ENCODE measurements at places on chromosomes 2 and 18.

DNA sequence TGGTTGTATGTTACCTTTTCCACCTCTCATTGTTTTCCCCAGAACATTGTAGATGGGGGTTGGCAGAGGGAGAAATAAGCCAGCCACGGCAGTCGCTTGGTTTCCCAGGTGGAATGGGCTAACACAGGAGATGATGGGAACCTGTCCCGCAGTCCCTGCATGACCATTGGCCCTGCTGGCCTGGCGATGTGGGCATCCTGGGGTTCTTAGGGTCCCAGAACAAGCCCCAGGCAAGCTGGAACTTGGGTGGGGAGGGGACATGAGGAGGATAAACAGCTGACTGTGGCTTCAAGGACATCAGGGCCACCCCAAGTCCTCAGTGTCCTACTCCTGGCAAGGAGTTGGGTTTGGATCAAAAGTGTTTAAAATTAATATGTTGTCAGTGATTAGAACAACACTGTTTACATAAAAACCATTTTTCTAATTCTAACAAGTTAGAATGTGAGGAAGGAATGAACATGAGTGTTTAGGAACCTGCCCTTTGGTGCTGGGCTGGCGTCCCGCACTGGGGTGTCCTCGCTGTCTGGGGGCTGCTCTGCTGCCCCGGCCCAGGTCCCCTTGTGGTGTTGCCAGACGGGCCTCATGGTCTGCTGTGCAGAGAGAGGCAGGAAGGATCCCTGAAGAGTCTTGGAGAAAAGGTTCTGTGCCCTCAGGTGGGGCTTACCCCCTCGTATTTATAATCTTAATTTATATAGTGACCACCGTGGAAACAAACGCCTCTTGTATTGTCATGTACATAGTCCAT lies 95.1 kb downstream of the USP40 start:
- no peak for DNase-seq

DNA sequence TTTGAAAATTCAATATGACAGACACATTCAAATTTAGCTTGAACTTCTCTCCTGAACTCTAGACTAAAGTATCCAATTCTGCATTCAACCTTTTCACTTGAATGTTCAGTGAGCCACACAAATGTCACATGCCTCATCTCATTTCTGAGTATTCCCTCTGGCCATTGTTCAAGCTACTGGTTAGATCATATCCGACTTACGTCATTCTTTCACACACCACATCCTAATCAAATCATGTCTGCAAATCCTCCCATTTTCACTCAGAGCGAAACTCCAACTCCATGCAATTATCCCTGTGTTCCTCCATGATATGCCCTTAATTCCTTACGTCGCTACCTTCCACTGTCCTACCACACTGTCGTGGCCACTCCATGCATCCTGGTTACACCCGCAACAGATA lies 425.1 kb downstream of the CBLN2 start:
- DNase-seq, result no peak

DNA sequence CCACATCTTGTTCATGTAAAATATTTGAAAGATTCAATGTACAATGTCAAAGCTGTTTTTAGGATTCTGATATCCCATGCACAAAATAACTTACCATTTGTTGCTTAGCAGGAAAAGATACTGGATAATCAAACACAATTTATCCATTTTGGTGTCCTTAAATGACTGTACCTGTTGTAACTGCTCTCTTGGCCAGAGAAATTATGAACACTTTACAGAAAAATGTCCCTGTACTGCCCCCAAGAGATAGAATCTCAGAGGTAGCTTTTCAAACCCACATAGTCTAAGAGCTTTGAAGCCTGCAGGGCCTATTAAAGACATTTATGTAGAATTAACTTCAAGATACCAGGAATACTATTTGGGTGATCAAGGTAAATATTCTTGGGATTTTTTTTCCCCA lies 12.2 kb upstream of the ME2 start:
- DNase-seq, result no peak

- no peak for DNase-seq
Observed at GRCh38 chr2:96146881-96147592, 1.8 kb upstream of the DUSP2 start.

GRCh38 chr18:2325933-2326332 lies 245.4 kb downstream of the METTL4 start:
- DNase-seq, result no peak

- DNase-seq, result no peak
Observed at GRCh38 chr18:69981948-69982347, 34.3 kb upstream of the CD226 start.

- DNase-seq, result no peak
Observed at GRCh38 chr2:37829616-37830395, 95.3 kb upstream of the RMDN2 start.

DNA sequence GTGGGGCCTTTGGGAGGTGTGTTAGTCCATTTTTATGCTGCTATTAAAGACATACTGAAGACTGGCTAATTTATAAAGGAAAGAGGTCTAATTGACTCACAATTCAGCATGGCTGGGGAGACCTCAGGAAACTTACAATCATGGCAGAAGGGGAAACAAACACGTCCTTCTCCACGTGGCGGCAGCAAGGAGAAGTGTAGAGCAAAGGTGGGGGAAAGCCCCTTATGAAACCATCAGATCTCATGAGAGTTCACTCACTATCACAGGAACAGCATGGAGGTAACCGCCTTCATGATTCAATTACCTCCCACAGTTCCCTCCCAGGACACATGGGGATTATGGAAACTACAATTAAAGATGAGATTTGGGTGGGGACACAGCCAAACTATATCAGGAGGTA lies 187.1 kb upstream of the OSR1 start:
- no peak for DNase-seq

DNA sequence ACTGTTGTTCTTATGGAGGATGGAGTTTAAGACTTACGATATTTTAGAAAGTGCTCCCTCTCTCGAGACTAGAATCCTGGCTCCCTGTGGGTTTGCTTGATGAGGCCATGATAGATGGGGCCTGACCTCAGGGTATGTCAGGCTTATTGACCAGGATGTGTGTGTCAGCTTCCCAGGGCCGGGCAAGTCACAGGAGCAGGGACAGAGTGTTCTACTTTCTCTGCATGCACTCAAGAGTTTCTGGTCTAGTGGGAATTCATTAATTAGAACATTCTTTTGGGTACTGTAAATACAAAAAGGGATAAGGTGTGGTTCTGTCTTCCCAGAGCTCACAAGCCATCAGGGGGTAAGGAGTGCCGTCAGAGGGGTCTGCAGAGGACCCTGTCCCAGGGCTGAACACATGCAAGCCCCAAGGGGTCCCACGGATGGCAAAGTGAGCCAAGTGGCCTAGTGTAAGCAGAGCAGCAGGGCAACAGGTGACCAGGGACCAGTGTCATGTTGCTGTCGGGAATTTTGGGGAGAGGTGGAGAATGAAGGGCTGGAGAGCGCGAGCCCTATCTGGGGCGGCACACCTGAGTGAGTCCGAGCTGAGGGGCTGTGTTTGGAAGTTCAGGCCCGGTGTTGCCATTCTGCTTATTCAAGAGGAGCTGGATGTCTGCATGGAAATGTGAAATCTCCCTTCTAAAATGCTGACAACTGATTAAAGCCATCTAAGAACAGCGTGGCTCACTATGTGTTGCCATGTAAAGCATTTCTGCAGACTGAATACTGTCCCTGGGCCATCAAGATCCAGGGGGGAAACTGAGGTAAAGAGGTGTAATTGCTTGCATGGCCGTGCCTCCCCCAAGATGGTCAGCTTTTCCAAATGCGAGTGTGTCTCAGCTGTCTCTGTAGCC lies 91.4 kb downstream of the TGFA start:
- no peak for DNase-seq

DNA sequence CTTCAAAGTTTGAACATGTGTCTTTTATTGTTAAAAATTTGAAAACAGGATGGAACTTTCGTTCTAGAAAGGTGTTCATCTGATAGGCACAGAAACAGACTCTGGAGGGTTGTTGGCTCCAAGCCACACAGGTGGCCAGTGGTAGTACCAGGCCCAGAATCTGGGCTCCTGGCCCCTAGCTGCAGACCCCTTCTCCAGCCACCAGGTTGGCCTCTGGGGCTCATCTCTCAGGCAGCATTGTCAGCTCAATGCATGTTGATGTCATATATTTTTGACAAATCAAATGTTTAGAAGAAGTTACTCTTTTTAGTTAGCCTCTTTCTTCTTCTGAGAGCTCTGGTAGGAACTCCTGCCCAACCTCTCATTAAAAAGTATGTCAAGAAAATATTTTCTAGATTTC lies 34.5 kb upstream of the CHRNA1 start:
- DNase-seq, result no peak

- no peak for DNase-seq
Observed at GRCh38 chr2:95165030-95165370, 609 bp upstream of the ZNF2 start.

- no peak for DNase-seq
Observed at GRCh38 chr18:64253873-64254272, 105.0 kb upstream of the LINC00305 start.

DNA sequence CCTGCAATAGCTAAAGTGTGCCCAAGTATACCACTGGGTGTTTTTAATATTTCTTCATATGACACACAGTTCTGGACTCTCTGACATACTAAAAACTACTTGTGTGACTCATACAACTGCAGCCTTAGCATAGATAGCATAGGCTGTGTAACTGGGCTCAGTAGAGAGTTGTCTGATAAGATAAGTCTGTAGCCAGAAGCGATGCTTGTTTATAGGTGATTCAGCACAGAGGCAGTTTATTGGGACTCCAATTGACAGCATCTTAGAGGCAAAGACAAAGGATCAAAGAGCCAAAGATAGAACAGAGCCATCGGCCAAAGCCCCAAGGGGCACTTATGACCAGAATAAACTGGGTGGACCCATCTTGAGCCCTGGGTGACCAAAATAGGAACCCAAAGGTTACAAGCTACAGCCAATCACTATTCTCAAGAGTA lies 42.3 kb downstream of the AAK1 start:
- no peak for DNase-seq

- DNase-seq, result no peak
Observed at GRCh38 chr2:8600456-8600855, 81.4 kb upstream of the ID2 start.

DNA sequence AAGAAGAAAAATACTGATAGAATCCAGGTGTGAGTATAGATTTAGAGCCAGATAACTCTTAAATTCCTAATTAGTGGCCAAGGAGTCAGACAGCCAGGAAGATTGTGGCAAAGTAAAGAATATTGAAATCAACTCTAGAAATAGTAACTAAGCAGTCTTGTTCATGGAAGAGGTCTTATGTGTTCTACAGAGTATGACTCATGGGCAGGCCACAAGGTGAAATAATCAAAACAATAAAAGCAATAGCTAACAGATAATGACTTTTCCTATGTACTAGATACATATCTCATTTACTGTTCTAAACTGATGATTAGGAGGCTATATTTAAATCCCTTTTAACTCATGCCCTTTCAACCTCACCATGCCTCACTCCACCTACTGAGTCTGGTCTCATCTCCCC lies 227.4 kb upstream of the COL3A1 start:
- no peak for DNase-seq

DNA sequence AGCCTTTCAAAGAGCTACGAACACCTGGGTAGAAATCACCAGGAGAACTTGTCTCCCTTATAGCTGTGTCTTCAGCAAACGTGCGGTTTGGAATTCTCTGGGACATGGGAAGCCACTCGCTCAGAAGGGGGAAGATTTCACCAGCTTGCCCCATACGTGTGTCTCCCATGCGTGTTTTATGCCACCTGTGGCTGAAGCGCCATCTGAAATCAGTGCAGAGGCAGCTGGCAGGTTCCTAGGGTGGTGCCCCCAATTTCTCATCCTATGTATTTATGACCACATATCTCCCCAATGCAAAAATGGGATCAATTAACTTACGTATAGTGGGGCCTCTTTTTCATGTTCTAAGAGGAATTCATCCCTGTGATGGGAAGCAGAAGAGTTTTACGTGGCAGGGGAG lies 81.6 kb downstream of the TPO start:
- DNase-seq, result no peak

DNA sequence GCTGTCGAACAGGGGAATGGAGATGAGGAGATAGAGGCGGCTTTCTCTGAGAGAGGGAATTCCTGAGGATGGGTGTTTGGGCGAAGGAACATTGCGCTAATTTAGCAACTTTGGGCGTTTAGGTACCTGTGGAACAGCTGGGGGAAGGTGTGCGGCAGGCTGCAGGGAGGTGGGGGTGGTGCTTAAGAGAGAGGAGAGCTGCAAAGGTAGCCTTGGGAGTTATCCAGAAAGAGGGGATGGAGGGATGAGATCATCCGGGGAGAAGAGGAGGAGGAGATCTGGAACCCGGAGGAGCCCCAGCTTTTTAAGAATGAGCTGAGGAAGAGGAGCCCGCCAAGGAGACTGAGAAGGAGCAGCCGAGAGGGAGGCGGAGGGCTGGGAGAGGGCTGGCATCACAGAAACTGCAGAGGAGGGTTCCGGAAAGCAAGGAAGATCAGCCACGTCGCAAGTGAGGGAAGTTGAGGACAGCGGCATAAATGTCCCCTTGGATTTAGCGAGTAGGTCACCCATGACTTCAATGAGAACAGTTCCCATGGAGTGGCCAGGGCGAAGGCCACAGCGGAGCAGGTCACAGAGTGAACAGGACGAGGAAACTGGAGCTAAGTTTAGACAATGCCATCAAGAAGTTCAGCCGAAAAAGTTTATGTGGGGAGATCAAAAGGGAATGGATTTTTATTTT lies 174.7 kb downstream of the KLHL29 start:
- no peak for DNase-seq

GRCh38 chr18:63199743-63200241 lies 119.8 kb downstream of the BCL2 start:
- DNase-seq, result no peak

- no peak for DNase-seq
Observed at GRCh38 chr2:217741381-217741955, 261.3 kb downstream of the TNS1 start.

GRCh38 chr18:52152036-52152435 lies 188.0 kb upstream of the DCC start:
- no peak for DNase-seq

GRCh38 chr2:160054984-160055725 lies 7.3 kb downstream of the PLA2R1 start:
- DNase-seq, result no peak

DNA sequence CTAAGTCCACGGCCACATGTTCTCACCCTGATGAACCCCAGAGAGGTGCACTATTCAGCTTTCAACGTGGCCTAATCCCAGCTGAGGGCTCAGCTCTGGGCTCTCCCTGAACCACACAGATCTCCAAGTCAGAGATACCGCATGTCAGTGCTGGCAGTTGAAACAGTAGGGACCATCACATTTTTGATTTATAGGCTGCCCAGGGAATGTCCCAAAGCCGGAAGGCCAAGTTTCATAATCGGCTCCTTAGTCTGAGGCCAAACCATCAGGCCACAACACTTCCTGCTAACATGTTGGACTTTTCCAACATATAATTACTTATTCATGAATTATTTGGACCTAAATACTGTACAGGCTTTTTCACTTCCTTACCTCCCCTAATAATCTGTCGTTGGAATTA lies 91.9 kb upstream of the KLHL29 start:
- no peak for DNase-seq

All from activated T-helper 1 cell treated with anti-CD3 and anti-CD28 coated beads, Interleukin-2, amount 50 U/mL, for 16 hours (primary cell).